ENCODE measurements at places on chromosomes 7 and 10. TPM values are rescaled to one million over a fixed set of nuclear protein-coding genes. Genes with fewer than 3 reads are reported as not detected.

Gene LRRC4
- total RNA-seq, result not detected

Gene SNCG
- total RNA-seq, result 315 TPM

Gene UBE2H
- 84.8 TPM for total RNA-seq

Gene PNLIPRP1
- total RNA-seq, result not detected

Gene CRTAC1
- not detected for total RNA-seq

Gene GATA3
- total RNA-seq, result 1.7 TPM

Gene WDR86
- not detected for total RNA-seq

Gene SFXN2
- total RNA-seq, result 22.1 TPM

Gene HOGA1
- total RNA-seq, result 70.8 TPM

Gene OPALIN
- total RNA-seq, result not detected

Gene SORBS1
- total RNA-seq, result 3.4 TPM

Gene PLEKHS1
- total RNA-seq, result not detected

Gene RADIL
- 2.2 TPM for total RNA-seq

Gene MRLN
- total RNA-seq, result not detected

Gene SPDYE6
- total RNA-seq, result not detected

Gene INHBA
- total RNA-seq, result 14.4 TPM

Gene EN2
- total RNA-seq, result 6.7 TPM

Gene RASSF4
- 2.9 TPM for total RNA-seq

Gene ARMC3
- total RNA-seq, result 5.2 TPM

Gene PLPP4
- 6.8 TPM for total RNA-seq

Gene ELAPOR2
- 0.98 TPM for total RNA-seq

Gene BHLHA15
- not detected for total RNA-seq

Gene PPP1R17
- not detected for total RNA-seq

Gene TMEM176B
- not detected for total RNA-seq

Gene MEOX2
- not detected for total RNA-seq

Gene ANAPC16
- 280 TPM for total RNA-seq

Gene NEURL1
- not detected for total RNA-seq

Gene PRRT4
- total RNA-seq, result 0.91 TPM

Gene C7orf33
- not detected for total RNA-seq

Gene TMEM225B
- total RNA-seq, result not detected

Gene FAM25C
- total RNA-seq, result not detected

Gene CDC14C
- not detected for total RNA-seq

Gene MYH16
- 0.09 TPM for total RNA-seq

Gene ACTL6B
- not detected for total RNA-seq

Gene HOXA10
- total RNA-seq, result 22.1 TPM

Gene SPDYE5
- total RNA-seq, result not detected

Gene ZMYND11
- total RNA-seq, result 49.4 TPM

Gene LDB3
- total RNA-seq, result 0.03 TPM

Gene SVOPL
- total RNA-seq, result not detected

Gene FAM241B
- total RNA-seq, result 14.2 TPM

Gene WDFY4
- total RNA-seq, result not detected

Gene VIPR2
- not detected for total RNA-seq

Gene HYAL4
- not detected for total RNA-seq

Gene GSTO2
- total RNA-seq, result 15.1 TPM

Gene PRKAR2B
- 12.5 TPM for total RNA-seq

Gene IKZF1
- not detected for total RNA-seq

Gene PVRIG
- total RNA-seq, result 1.4 TPM

Gene DNAJC12
- 5.5 TPM for total RNA-seq

Data from Caki2 (cell line).